RKO (cell line): ENCODE measurements at places on chromosomes 5 and 9.

- peak; percentile 84 for DNase-seq
Observed at GRCh38 chr5:41925555-41925951, 472 bp downstream of the FBXO4 start.

DNA sequence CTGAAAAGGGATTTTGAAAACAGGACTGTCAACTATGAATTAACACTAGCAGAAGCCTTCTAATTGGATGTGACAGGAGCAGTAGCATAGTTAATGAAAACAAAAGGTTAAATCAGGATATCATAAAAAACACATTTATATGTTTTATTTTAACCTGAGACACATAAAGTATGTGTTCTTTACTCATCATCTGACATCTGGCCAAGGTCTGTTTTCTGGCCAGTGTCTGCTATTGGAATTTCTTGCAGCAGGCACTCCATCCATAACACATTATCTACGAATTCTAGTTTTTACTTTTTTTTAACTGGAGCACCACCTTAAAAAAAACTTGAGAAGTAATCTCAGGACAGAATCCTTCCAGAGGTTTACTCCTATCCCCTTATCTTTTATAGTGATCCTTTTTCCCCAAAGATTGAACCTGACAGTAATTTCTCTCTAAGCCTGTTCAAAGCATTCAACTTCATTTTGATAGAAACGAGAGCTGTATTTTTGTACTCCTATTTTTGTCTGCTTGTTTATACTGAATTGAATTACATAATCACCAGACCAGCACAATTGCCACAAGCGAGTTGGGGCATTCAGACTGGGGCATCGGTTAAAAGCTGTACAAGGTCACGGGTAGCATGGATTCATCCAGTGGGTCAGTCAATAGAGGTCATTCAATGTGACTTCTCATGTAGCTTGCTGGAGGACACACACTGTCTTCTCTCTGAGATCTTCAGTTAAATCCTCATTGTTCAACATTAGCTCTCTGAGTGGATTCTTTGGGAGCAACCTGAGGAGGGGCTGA lies 205.6 kb upstream of the CLINT1 start:
- no peak for DNase-seq

DNA sequence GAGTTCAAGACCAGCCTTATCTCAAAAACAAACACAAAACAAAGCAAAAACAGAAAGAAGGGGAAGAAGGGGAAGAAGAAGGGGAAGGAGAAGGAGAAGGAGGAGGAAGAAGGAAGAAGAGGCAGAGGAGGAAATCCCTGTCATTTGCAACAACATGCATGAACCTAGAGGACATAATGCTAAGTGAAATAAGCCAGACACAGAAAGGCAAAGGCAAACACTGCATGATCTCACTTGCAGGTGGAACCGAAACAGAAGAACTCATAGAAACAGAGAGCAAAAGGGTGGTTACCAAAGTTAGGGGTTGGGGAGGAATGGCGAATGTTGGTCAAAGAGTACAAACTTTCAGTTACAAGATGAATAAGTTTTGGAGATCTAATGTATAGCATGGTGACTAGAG lies 135.4 kb downstream of the UGCG start:
- no peak for DNase-seq

GRCh38 chr9:14508884-14509283 lies 184.3 kb downstream of the ZDHHC21 start:
- no peak for DNase-seq

DNA sequence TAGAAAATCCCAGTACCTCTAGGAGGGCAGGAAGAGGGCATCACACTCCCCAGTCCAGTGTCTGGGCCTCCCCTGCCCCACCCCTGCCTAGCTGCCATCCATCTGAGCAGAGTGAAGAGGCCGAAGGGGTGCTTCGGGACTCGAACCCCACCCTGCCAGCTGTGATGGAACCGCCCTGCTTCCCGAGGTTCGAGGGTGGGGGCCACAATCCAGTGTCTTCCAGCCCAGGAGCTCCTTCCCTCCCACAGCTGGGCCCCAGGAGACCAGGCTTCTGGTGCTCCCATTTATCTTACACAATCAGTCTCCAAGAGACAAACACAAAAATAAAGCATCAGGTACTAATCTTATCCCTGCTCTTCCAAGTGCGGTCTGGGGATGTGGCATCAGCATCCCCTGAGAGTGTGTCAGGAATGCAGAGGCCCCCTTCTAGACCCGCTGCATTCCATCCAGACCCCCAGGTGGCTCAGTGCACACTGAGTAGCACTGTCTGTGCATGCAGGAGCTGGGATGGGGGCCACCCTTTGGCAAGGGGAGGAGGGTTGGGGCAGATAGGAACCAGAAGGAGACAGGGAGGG lies 122.8 kb upstream of the TBC1D2 start:
- no peak for DNase-seq

GRCh38 chr5:56995596-56995995 lies 43.7 kb upstream of the MIER3 start:
- DNase-seq, result no peak
